CD4-positive, alpha-beta T cell treated with Interleukin-17A for 1 hour (primary cell): ENCODE measurements at places on chromosomes 5 and 9.

- DNase-seq = no peak
Observed at GRCh38 chr9:113360242-113360842, 11.0 kb downstream of the BSPRY start.

DNA sequence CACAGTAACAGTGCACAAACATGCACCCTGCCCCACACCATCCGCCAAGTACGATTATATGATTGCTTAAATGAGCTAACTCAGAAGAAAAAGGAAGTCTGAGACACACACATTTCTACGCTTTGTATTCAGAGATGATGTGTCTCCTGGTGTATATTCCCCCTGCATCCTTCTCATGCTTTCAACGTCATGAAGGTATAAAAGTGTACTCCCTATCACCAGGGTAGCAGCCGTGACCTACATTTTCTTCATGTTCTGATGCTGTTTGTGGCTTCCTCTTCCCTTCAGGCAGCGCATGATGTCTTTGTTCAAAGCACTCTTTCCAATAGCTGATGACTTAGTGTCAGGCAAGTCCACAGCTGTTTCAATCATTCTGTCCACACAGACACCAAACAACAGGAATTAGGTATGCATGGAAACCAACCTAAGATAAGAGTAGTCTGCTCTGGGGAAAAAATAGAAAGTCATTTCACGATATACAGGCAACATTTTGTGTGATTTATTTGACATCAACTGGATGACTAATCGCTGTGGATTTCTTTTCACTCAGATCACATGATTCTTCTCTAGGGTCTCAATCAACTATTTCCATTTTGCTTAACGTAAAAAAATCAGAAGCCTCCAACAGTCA is 269.4 kb upstream of the PTGER4 start:
- peak; percentile 96 for DNase-seq

DNA sequence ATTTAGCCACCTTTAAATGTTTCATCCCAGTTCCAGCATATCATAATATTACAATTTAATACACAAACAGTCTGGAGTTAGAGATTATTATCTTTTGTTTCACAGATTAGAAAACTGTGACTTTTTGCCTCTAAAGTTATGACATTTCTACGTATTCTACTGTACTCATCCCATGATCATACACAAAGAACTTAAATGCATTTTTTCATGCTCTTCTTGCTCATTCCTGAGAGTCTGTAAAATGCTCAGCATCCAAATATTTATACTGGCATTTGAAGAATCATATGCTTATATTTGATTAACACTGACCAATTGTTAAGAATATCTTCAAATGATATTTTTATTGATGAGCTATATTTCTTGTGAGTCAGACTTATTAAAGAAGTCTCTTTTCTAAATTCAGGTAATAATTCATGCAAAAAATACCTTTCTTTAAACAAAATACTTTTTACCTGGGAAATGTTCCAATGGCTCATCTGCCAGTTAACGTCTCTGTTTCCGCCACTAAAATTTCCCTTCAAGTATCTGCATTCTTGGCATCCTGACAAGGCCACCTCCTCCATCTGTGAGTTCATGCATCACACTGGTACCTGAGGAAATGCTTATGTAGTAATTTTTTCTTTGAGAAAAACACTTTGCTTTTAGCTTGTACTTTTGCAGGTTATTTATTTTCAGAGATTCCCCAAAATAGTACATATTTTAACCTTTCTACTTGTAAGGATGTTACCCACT is 139.6 kb upstream of the RASA1 start:
- DNase-seq = no peak

GRCh38 chr5:174793684-174794328 is 69.4 kb downstream of the MSX2 start:
- DNase-seq = peak; percentile 33

DNA sequence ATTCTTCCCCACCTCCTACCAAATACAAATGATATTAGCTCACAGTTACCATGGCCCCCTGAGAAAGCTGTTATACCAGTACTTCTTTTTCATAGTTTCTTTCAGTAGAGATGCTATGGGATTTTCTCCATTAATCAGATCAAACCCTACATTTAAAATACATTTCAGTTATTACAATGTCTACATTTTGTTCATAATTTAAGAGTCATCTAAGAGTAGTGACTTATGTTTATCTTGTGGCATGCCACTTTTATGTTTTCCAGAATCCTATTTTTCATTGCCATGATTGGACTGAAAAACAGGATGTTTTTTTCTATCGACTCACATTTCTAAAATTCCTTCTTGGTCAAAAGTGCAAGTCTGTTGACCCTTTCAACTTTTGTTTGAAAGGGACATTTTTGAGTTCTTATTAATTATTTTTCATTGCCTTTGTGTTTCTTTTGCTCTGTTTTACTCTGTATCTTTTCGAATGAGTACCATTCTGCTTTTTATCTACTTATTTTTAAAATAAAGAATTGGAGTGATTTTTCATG is 77.4 kb upstream of the ANXA1 start:
- DNase-seq = no peak
